ENCODE measurements at places on chromosomes 5 and 9. TPM values are rescaled to one million over a fixed set of nuclear protein-coding genes. Genes with fewer than 3 reads are reported as not detected.
A peak's percentile ranks its signal among the peaks of the same experiment; 100 is the strongest.

GRCh38 chr9:129270903-129271431 is 92.9 kb upstream of the IER5L start:
- no peak overlapping the region for H3K4me3 ChIP-seq
- H3K27me3 ChIP-seq: no peaks in the 10 kb centered on the region
- peaks cover 9% of the 10 kb centered on the region for H3K4me1 ChIP-seq
- no peaks in the 10 kb centered on the region for H3K36me3 ChIP-seq

DNA sequence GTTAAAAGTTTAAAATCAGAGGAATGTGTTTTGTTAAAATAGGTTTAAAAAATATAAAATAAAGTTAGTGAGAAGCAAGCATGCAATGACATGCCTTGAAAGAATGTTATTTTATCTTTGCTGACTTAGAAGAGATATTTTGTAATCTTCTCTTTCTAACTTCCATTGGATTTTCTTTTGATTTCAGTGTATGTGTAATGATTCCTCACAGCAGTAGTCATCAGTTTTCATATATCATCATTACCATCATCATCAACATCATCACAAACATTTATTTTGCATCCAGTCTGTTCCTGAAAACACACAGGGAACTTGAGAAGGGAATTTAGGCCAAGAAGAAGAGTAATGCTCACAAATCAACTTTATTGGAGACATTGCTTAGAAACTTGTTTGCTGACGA is 699.6 kb downstream of the TAF11L14 start:
- no peak overlapping the region for H3K27ac ChIP-seq
- no peaks in the 10 kb centered on the region for H3K27me3 ChIP-seq
- no peak overlapping the region for H3K4me3 ChIP-seq
- no peaks in the 10 kb centered on the region for H3K36me3 ChIP-seq
- DNase-seq: no peak

DNA sequence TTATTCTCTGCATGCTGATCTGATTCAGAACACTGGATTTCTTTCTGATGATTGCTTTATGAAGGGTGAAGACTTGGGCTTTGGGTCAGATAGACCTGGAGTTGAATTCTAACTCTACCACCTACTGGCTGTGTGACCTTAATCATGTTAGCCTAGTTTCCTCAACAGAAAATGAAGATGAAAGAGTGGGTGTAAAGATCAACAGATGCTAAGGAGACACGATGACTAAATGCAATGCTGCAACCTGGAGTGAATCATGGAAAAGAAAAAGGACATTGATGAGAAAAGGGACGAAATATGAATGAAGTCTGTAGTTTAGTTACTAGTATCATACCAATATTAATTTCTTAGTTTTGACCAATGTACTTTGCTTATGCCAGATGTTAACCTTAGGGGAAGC is 27.8 kb upstream of the DENND1A start:
- no peak overlapping the region for H3K27ac ChIP-seq
- no peaks in the 10 kb centered on the region for H3K36me3 ChIP-seq
- no peaks in the 10 kb centered on the region for H3K4me1 ChIP-seq
- H3K27me3 ChIP-seq: no peaks in the 10 kb centered on the region
- DNase-seq: no peak
- no peak overlapping the region for H3K4me3 ChIP-seq

GRCh38 chr5:58106754-58107410 is 353.0 kb downstream of the PLK2 start:
- H3K4me3 ChIP-seq: no peak overlapping the region
- no peaks in the 10 kb centered on the region for H3K36me3 ChIP-seq
- no peaks in the 10 kb centered on the region for H3K4me1 ChIP-seq
- DNase-seq: no peak

DNA sequence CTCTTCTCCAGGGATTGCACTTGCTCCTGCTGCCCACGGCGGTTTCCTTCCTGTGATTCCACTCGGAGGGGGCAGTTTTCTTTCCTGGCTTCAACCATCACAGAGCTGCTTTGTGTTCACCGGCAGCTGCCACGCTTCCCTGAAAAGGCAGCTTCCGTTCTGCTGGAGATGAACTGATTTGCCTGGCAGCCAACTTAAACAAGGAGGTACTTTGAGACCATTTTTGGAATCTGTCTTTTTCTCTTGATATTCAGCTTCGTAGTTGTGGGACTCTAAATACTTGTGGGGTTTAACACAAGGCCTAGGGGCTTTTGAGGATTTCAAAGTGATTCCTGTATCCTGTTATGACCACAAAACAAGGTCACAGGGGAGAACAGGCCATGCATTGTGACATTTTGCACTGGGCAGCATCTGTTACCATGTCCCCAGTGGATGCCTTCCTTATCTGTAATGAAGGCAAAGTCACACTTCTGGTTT is 192.0 kb downstream of the MTRR start:
- no peaks in the 10 kb centered on the region for H3K36me3 ChIP-seq
- H3K4me1 ChIP-seq: peaks cover 24% of the 10 kb centered on the region
- no peak overlapping the region for H3K4me3 ChIP-seq
- peak overlapping the region; percentile 27 for H3K27ac ChIP-seq
- peak; percentile 73 for DNase-seq
- H3K27me3 ChIP-seq: no peaks in the 10 kb centered on the region

DNA sequence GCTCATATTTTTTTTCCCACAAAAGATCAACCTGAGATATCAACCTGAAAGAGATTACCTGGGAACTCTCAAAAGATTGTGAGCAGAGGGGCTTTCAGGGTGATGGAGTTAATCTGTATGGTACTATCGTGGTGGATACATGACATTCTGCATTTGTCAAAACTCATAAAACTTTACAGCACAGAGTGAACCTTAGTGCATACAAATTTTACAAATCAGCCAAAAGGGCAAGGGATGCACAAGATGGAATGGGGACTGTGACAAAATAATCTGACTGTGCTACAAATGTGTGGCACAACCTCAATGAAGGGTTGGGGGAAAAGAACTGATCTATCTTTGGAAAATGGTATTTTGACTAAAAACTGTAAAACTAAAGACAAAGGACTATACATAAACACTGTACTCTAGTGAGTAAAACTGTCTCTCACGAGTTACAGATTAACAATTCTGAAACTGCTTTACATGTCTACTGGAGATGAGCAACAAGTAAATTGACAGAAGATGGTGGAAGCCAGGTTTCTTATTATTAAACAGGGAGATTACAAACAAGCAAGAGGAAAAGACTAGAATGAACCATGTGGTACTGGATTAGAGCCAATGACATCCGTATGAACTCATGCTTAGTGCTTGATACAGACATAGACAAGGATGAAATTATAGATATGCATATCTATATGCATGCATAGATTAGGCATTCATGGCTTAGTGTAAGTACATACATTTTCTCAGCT is 24.8 kb upstream of the RLN1 start:
- H3K4me1 ChIP-seq: no peaks in the 10 kb centered on the region
- no peak for DNase-seq
- H3K36me3 ChIP-seq: peaks cover 15% of the 10 kb centered on the region
- H3K4me3 ChIP-seq: no peak overlapping the region
- H3K27me3 ChIP-seq: no peaks in the 10 kb centered on the region
- no peak overlapping the region for H3K27ac ChIP-seq

The PCDHGA6 gene
- 0.54 TPM for polyA plus RNA-seq

The BARHL1 gene
- polyA plus RNA-seq: not detected

The CNTRL gene
- polyA plus RNA-seq: 15.8 TPM

The F2RL2 gene
- 0.06 TPM for polyA plus RNA-seq

The GALNT12 gene
- polyA plus RNA-seq: 2.3 TPM

GRCh38 chr9:134601764-134602163 is 39.8 kb upstream of the COL5A1 start:
- no peak overlapping the region for H3K27ac ChIP-seq
- DNase-seq: no peak
- no peaks in the 10 kb centered on the region for H3K4me1 ChIP-seq
- no peaks in the 10 kb centered on the region for H3K27me3 ChIP-seq

DNA sequence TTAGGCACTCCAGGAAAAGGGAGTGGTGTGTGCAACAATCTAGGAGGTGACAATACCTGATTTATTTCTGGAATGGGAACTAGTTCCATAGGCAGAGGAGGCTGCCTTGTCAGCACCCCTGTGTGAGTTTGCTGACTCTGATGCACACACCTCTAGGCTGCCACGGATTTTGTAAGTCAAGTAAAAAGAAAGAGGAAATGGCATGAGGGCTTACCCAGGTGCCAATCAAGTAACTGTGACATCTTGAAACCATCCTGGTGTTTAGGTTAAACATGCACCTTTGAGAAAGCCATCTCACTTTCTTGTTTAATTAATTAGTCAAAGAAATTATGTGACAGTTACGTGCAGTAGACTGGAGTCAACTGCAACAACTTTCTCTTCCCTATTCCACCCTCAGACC is 32.3 kb upstream of the FAM81B start:
- no peaks in the 10 kb centered on the region for H3K36me3 ChIP-seq
- no peaks in the 10 kb centered on the region for H3K27me3 ChIP-seq
- H3K4me1 ChIP-seq: no peaks in the 10 kb centered on the region
- H3K27ac ChIP-seq: no peak overlapping the region
- no peak for DNase-seq

GRCh38 chr5:126398791-126399190 is 24.4 kb upstream of the GRAMD2B start:
- no peaks in the 10 kb centered on the region for H3K27me3 ChIP-seq
- no peaks in the 10 kb centered on the region for H3K36me3 ChIP-seq
- no peak overlapping the region for H3K4me3 ChIP-seq
- H3K27ac ChIP-seq: no peak overlapping the region

The NUTM2G gene
- polyA plus RNA-seq: not detected

DNA sequence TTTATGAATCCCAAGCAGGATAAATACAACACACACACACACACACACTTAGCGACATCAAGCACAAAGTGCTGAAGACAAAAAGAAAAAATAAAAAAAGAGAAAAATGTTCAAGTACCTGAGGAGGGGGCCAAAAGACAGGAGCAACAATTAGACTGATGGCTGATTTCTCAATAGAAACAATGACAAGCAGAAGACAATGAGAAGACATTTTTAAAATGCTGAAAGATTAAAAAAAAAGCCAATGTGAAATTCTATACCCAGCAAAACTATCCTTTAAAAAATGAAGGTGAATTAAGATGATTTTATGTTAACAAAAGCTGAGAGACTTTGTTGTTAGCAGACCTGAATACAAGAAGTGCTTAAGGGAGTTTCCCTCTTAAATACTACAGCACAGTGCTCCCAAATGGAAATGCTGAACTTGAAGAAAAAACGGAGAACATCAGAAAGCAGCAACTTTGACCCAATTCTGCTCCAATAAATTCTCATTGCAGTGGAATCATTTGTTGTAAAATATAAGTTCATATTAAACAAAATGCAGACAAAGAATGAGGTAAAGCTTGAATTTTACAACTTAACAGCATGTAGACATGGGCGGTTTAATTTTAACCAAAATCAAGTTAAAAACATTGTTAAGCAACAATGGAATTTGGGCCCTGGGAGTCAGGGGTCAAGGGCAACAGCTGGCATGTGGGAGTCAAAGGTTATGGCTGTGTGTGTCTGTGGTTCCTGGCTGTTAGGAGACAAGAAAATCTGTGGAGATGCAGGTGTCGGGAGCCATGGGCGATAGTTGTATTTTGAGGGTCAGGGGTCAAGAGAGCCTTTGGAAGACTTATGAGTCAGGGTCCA is 776 bp upstream of the RANBP17 start:
- H3K4me1 ChIP-seq: peaks cover 13% of the 10 kb centered on the region
- H3K27me3 ChIP-seq: peaks cover 19% of the 10 kb centered on the region
- DNase-seq: no peak
- no peak overlapping the region for H3K27ac ChIP-seq
- H3K36me3 ChIP-seq: no peaks in the 10 kb centered on the region
- H3K4me3 ChIP-seq: no peak overlapping the region

The FREM1 gene
- polyA plus RNA-seq: 0.22 TPM

The MRPL22 gene
- polyA plus RNA-seq: 55.0 TPM

DNA sequence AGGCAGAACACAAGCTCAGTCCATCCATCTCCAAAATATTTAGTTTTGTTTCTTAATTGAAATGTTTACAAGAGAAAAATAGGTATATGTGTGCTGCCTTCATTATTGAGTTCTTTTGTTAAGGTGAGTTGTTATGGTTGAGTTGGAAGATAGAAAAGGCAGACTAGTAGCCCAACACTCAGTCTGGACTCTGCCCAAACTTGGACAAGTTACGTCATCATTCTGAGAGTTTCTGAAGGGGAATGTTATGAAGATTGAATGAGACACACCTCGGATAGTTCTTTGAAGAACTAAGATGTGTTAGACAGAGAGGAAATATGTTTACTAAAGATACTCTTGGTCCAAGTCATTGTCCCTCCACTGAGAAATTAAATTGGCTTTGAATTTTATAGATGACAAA is 245.5 kb downstream of the KCTD16 start:
- H3K4me1 ChIP-seq: no peaks in the 10 kb centered on the region
- DNase-seq: no peak
- no peak overlapping the region for H3K27ac ChIP-seq
- no peak overlapping the region for H3K4me3 ChIP-seq

DNA sequence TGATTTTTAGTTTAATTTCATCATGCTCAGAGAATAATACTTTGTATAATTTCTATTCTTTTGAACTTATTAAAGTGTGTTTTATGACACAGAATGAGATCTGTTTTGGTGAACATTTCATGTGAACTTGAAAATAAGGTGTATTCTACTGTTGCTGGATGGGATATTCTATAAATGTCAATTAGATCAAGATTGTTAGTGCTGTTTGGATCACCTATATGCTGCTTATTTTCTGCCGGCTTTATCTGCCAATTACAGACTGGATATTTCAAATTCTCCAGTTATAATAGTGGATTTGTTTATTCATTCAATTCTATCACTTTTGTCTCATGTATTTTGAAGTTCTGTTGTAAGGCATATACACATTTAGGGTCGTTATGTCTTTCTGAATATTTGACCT is 720.7 kb upstream of the RIOK2 start:
- no peak overlapping the region for H3K27ac ChIP-seq
- H3K36me3 ChIP-seq: no peaks in the 10 kb centered on the region
- no peaks in the 10 kb centered on the region for H3K4me1 ChIP-seq
- DNase-seq: no peak
- H3K4me3 ChIP-seq: no peak overlapping the region

DNA sequence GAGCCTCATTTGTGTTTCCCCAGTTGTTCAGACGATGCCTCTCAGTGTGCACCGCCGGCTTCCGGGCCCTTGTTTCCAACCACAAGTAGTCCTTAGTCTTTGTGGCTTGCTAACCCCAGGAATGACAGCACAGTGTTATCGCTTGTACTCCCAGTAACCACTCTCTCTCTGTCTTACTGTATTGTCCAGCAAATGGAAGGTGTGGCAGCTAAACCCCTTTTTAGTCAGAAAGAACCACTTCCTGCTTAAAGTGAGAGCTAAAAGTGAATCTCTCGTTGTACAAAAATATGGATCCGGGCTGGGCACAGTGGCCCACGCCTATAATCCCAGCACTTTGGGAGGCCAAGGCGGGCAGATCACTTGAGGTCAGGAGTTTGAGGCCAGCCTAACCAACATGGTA is 61.3 kb downstream of the ENC1 start:
- H3K27ac ChIP-seq: no peak overlapping the region
- no peaks in the 10 kb centered on the region for H3K4me1 ChIP-seq
- H3K36me3 ChIP-seq: no peaks in the 10 kb centered on the region
- no peak for DNase-seq
- H3K4me3 ChIP-seq: no peak overlapping the region
- no peaks in the 10 kb centered on the region for H3K27me3 ChIP-seq

The COL5A1 gene
- polyA plus RNA-seq: 12.2 TPM

The POU5F2 gene
- polyA plus RNA-seq: 0.13 TPM

The PCDHGC5 gene
- not detected for polyA plus RNA-seq

The TOPORS gene
- 5.2 TPM for polyA plus RNA-seq

- H3K27me3 ChIP-seq: no peaks in the 10 kb centered on the region
- H3K4me1 ChIP-seq: no peaks in the 10 kb centered on the region
- H3K27ac ChIP-seq: no peak overlapping the region
- peak; percentile 38 for DNase-seq
- no peaks in the 10 kb centered on the region for H3K36me3 ChIP-seq
- H3K4me3 ChIP-seq: no peak overlapping the region
Measured at GRCh38 chr9:134988706-134989105, 71.0 kb upstream of the FCN1 start.

The SEMA5A gene
- 2.3 TPM for polyA plus RNA-seq
